Umbilical cord (tissue), 2 donors: ENCODE measurements at places on chromosomes 7 and 10. TPM values are rescaled to one million over a fixed set of nuclear protein-coding genes. Genes with fewer than 3 reads are reported as not detected.

The DUS4L gene
- 30.8 TPM for total RNA-seq

The ACSL5 gene
- 3.1 TPM for total RNA-seq

The MOGAT3 gene
- 3.9 TPM for total RNA-seq

The EBF3 gene
- 3.6 TPM for total RNA-seq

The NUTM2E gene
- 1.4 TPM for total RNA-seq

The CPN1 gene
- not detected for total RNA-seq

The PPP1R9A gene
- total RNA-seq: 10.4 TPM

The FAM25C gene
- total RNA-seq: not detected

DNA sequence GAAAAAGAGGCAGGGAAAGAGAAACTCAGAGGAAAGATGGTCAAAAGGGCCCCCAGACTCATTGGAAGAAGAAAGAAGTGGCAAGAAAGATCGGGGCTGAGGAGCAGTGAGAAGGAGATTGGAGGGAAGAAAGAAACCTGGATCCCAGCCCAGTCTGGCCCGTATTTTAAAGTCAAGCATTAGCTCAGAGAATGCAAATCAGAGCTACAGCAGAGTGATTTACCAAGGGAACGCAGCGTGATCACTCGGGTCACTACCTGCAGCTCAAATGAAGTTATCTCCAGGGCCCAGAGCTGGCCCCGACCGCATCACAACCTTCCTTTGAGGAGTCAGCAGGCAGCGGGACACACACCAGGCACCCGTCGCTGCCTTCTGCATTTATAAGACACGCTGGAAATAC lies 72.8 kb downstream of the CARD11 start:
- no peak for DNase-seq

- DNase-seq: no peak
These were observed 54.0 kb upstream of the NMT2 start for GRCh38 chr10:15222511-15222910.

DNA sequence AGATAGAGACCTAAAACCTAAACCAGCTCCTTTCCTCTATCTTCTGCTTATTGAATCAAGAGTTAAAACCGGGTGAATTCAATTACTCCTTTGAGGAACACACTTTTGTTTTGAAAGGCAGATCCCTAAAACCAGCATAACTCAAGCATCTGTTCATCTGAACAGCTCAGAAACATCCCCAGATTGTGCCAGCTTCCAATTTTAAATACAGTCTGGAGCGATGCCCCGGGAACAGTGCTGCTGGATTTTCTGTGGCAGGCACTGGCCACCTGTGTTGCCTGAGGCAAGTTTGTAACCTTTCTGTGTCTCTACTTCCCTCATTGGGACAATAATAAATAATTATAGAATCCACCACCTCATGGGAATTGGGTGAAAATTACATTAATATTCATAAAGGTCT lies 281.4 kb upstream of the NFE2L3 start:
- DNase-seq: no peak

DNA sequence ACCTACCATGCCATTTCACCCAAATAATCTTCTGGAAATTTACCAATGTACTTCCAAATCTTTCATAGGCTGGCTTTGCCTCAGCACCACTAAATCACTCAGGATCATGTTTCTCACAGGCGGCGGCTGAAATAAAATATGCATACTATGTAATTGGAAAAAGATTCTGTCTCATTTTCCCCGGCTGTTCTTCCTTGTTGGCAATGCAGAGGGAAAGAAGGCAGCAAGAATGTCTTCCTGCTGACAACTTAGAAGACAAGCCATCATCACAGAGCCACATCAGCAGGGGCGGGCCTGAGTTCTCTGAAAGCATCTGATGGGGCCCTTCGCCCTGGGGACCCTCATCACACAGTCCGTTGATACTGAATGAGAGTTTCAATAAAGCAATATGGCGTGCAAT lies 39.2 kb upstream of the COL1A2 start:
- DNase-seq: peak; percentile 82

DNA sequence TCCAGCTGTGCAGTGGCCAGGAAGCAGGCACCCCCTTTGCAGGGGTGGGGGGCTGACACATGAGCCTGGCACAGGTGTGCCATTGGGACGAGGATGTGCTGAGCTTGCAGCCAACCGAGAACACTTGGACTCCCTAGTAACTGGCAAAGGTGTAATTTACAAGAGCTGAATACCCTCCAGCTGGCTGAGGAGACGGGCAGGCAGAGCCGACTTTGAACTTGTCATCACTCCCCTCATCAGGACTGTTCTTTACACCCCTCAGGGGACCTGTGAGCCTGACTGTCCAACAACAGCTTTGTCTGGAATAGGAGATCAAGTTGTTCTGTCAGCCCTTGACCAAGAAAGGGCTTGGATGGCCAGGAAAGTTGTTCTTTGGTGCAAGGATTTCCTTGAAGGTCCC lies 61.2 kb downstream of the CDH23 start:
- DNase-seq: no peak

DNA sequence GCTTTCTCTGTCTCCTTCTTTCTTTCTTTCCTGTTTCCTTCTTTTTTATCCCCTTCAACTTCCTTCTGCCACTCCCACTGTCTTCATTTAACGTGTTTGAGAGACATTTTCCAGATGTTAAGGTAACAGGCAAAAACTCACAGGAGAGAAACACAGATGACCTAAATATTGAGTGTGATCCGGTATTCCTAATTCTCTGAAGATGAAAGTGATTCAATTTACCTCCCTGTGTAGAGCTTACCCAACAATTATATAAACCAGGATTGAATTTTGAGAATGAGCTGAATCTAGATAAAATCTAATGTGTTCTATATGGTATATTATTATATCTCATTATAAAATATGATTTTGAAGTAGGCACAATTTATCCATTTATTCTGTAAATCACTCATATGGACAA lies 46.5 kb upstream of the RSU1 start:
- no peak for DNase-seq

- no peak for DNase-seq
These were observed 137.0 kb downstream of the GRK5 start for GRCh38 chr10:119344381-119344780.

- no peak for DNase-seq
These were observed 25.1 kb downstream of the PRKAG2 start for GRCh38 chr7:151851782-151852181.

GRCh38 chr7:131629217-131629882 lies 72.9 kb upstream of the PODXL start:
- DNase-seq: peak; percentile 69

DNA sequence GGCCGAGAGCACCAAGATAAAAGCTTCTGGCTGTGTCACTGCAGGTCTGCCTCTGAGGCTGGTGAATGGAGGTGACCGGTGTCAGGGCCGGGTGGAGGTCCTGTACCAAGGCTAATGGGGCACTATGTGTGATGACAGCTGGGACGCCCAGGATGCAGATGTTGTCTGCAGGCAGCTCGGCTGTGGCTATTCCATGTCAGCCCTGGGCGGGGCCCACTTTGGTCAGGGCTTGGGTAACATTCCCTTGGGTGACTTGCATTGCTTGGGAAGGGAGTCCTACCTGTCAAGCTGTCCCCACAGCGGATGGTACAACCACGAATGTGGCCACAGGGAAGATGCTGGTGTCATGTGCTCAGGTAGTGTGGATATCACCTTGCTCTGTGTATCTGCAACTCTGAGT lies 8.0 kb downstream of the DMBT1 start:
- no peak for DNase-seq
